Brain (organoid and tissue), 16 donors: ENCODE measurements at places on chromosomes 5 and 9.
A peak's percentile ranks its signal among the peaks of the same experiment; 100 is the strongest.

DNA sequence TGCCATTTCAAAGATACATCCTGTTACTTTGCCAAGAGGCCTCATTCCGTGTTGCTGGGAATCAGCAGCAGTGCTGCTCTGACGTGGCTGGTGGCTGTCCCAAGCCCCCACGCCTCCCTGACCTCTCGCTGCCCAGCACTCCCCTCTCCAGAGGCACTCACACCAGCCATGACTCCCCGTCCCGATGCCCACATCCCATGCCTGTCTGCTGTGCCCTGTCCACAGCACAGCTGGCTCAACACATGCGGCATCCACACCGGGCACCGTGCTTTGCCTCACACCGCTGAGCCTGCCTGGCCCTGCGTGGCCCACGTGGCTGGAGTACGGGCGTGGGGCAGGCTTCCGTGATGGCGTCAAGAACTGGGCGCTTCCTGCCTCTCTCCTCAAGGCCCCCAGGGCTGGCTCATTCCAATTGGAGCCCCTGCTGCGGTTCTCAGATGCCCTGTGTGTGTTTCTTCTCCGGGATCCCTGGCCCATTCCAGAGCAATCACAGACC is 7.8 kb upstream of the LCN1 start:
- DNase-seq: no peak

- DNase-seq: no peak
Observed at GRCh38 chr9:95572381-95573151, 55.8 kb upstream of the PTCH1 start.

DNA sequence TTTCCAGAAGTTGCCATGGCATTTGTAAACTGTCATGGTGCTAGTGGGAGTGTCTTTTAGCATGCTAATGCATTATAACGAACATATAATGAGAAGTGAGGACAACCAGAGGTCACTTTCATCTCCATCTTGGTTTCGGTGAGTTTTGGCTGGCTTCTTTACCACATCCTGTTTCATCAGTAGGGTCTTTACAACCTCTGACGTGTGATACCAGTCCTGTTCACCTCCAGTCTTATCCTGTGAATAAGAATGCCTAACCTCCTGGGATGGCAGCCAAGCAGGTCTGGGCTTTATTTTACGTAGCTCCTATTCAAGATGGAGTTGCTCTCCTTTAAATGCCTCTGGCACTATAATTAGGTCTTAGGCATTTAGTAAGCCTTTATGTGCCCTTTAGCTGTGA is 20.4 kb upstream of the RFK start:
- no peak for DNase-seq

GRCh38 chr9:16309082-16309468 is 561.4 kb downstream of the BNC2 start:
- DNase-seq: peak; percentile 63

- no peak for DNase-seq
Observed at GRCh38 chr5:62795926-62796325, 217.3 kb downstream of the LRRC70 start.

GRCh38 chr5:172626031-172626581 is 15.0 kb upstream of the NEURL1B start:
- DNase-seq: peak; percentile 45
